Amniotic epithelial cell (primary cell): ENCODE measurements at places on chromosomes 7 and 10.
A peak's percentile ranks its signal among the peaks of the same experiment; 100 is the strongest.

DNA sequence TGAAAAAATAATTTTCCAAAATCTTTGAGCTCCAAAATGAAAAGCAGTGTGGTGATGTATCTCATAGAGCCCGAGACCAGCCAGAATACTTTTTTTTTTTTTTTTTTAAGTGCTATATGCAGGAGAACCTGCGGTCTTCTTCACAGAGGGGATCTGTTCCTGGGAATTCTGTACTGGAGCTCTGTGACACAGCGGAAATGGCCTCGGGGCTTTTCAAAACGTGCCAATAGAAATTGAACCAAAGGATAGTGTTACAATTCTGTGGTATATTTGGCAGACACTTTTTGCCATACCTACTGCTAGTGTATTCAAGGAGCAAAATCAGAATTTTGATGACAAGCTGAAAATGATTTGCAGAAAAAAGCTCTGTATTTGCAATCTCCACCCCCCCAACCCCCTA, 1429.3 kb upstream of the LRRTM3 start:
- no peak for DNase-seq

- no peak for DNase-seq
Observed at GRCh38 chr10:17412323-17412722, 42.1 kb downstream of the ST8SIA6 start.

GRCh38 chr10:102175415-102175814, 23.2 kb downstream of the NOLC1 start:
- DNase-seq = peak; percentile 72

GRCh38 chr10:10350050-10350449, 667.6 kb upstream of the CELF2 start:
- DNase-seq = no peak

DNA sequence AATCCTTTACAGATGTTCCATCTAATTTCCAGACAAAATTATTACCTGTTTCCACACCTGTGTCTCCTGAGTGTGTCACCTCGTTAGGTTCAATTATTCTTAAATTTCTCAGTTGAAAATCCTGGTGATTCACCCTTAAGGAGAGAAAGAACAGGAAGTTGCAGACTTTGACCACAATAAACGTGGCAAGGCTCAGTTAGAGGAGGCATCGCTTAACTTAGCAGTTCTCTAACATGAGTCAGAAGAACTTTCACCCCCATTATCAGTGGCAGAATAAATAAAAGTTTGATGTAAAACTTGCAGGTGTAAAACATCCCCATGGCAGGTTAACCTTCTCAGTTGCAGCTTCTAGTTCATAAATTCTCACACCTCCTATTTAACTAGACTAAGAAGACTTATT, 8.3 kb downstream of the XPNPEP1 start:
- DNase-seq = peak; percentile 95

- DNase-seq = no peak
Observed at GRCh38 chr10:128884496-128885072, 582.5 kb upstream of the MGMT start.

DNA sequence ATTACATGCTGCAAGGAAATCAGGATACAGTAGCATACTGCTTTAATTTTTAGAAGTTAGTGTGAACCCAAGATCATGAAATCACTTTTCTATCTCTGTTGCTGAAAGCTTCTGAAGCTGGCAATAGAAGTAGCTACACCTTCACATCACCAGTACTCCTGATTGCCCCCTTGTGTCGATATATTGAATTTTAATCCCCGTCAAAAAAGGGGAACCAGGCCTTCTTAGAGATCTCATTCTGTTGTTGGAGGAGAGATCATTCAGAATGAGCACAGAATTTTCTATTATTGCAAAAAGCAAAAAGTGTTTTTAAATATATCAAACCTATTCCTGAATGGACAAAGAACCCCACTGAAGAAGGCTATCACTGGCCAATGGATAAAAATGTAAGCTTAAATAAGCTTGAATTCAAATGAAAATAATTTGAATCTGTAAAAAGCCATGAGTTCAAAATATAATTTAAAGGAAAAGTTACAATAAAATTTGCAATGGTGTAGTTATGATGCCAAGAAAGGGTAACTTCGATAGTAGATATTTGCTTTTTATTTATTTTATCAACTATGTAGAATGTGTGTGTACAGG, 39.7 kb upstream of the TEX47 start:
- no peak for DNase-seq

DNA sequence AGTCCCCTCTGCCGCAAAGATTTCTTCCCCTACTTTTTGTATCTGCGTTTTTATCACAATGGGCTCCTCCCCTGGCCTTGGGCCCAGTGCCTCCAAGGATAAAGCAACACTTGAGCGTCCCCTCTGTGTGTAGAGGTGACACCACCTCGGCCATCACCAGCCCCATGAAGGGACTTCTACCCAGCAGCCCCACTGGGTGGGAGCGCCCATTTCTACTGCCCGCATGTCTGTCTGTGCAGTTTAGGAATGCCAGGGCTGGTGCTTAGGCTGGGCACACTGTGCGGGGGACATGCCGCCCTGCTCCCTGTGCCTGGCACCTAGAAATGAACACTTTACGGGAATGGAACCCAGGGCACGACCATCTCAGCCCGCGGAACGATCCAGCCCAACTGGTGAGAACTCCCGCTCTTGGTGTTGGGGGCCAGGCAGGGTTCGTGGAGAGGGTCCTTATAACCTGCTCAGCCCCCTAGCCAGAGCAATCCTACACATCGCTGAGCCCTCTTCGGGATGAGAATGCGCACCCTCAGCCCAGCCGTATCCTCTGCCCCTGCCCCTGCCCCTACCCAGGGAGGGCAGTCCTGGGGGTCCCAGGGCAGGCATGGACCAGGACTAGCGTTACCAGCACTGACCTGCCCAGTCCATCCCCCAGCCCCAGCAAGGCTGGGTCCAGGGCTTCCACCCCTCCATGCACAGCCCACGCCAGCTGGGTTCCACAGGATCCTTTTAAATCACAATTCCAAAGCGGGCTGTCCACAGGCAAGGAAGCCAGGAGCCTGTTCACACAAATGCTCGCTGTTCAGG, 12.8 kb downstream of the CRYGN start:
- no peak for DNase-seq

DNA sequence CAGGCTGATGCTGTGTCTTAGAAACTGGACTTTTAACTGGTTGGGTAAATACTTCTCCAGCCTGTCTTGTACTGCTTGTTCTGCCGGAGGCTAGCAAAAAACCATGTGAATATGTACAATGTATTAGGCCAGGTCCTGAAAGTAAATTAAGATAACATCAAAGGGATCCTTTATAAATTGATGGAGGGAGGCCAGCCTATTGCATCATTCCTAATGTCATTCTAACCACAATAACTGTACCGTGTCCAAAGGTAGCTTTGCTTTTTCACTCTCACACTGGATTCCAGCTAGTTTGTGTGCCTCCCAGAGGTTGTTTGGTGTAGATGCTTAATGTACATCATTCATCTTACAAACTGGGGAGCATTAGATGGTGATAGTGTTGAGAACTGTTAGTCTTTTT, 91.2 kb upstream of the SEM1 start:
- DNase-seq = no peak

DNA sequence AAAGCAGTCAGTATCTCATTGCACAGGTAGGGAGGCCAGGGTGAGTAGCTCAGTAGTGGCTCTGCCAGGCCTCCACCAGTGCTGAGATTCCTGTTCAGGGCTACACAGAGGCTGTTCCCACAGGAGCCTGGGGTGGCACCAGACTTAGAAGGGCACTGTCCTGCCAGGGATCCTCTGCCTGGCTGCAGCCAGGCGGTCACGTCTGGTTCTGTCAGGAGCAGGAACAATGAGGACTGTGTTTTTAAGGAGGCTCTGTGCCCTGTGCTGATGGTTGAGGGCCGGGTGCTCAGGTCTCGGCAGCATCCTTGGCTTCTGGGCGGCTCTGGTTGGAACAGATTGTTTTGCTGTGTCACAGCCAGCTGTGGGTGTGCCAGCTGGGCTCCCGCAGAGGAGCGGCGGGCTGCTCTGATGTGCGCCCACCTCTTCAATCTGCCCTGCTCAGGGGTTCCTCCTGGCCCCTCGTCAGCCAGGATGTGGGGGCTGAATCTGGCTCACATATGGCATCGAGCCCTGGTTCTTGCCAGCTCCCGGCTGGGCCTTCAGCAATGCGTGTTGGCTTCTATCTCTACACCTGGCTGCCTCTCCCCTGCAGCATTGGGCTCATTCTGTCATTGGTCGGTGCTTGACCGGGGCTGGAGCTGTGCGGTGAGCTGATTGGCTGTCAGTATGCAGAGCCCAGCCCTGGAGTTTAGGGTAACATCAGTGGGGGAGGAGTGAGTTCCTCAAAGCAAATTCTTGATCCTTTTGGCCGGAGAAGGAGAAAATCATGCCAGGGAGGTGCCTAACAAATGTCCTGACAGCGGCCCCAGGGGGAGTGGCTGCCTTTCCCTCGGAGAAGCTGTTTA, 41.2 kb downstream of the TACR2 start:
- no peak for DNase-seq

DNA sequence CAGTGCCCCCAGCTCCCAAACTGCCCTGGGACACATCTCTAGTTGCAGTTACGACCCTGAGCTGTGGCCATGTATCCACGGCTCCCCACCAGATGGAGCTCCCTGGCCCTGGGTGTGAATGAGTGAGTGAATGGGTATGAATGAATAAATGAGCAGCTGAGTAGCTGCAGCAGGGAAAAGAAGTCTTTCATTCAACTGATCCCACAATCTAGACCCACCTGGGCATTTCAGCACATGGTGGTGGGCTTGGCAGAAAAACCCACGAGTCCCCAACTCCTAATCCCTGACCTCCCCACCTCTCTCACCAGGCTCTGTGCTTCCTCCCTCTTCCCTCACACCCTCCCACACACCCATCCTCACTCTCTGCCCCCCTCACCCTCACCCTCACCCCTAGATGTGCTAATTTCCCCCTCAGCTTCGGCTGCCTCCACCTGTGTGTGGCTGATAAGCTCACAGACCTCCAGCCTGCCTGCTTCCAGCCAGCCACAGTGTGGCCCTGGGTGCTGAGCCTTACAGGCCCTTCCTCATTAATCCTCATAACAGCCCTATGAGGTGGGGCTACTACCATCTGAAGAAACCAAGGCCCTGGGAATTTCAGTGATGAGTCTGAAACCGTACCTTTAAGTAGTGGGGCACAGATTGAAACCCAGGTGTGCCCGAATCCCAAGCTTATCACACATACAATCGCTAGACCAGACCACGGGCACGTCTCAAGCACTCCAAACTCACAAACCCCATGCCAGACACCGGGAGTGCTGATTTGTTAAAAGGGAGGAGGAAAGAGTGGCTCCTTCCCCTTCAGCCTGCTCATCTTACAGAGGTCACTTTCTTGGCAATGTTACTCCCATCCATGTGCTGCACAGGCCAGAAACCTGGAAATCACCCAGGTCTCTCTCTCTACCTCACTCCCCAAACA, 2.2 kb upstream of the ATP6V1F start:
- DNase-seq = peak; percentile 33

GRCh38 chr7:55539380-55539779, 32.9 kb downstream of the VOPP1 start:
- DNase-seq = no peak

DNA sequence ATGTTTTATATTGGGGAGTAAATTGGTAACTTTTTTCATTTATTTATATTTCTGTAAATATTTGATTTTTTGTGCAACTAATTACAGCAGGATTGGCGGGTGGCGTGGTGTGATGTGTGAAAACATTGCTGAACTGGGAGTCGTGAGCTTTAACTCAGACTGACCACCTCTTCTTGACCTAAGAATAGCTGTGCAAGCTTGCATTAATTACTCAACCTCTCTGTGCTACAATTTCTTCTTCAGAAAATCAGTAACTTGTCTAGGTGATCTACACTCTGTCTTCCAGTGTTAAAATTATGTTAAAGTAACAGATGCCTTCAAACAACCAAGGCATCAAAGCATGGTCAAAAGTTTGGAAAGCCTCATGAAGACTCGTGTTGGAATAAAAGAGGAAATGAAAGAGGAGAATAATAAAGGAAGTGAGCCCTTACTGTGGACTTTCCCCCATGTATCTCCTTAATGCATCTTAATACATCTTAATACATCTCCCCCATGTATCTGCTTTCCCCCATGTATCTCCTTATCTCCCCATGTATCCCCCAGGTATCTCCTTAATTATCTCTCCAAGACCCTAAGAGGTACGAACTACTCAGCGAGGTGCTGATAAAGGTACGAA, 71.2 kb downstream of the SVIL start:
- DNase-seq = no peak

- peak; percentile 58 for DNase-seq
Observed at GRCh38 chr7:101784292-101785127, 32.9 kb upstream of the CUX1 start.

DNA sequence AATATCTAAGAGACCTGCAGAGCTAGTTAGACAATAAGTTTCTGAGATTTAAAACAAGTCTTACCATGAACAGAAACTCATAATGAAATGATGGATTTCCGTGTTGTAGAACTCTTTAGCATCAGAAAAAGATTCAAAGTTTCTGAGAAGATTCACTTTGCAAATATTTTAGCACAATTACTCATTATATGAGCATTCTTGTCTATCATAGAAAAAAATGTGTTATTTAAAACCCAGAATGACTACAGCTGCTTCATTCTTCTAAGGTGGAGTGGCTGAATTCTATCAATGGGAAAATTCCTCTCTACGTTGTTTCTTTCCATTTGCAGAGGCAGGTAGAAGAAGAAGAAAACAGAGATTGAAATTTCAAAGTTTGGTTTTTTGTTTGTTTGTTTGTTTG, 21.0 kb upstream of the RALA start:
- DNase-seq = no peak

DNA sequence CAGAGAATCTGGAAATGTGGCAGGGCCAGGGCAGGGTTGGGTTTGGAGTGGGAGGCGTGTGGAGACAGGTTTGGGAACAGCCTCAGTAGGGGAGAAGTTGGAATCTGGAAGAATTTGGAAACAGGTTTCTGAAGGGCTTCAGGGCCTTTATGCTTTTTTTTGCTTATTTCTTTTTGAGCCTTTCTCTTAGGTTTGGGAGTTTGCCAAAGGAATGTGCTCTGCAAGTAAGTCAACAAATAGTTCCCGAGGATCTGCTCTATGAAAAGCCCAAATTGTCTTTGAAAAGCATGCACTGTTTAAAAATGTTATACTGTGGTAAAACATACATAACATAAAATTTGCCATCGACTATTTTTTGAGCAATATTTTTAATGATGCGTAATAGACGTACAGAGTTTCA, 86.7 kb upstream of the ADRB1 start:
- DNase-seq = peak; percentile 64

DNA sequence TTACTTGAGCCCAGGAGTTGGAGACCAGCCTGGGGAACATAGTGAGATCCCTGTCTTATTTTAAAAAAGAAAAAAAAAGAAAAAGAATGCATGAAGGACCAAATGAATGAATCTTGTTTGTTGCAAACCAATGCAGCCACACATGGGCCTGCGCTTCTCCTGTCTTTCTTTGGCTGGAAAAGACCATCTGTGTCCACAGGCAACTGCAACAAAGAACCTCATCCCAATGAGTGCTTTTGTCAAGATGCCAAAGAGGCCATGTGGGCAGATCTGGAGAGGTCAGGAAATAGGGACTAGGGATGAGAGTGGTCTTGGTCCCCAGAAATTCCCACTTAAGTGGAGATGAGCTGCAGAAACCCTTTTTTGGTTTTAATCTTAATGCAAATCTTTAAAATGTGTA, 49.8 kb upstream of the DUSP5 start:
- no peak for DNase-seq
